NCI-H1694 (cell line): ENCODE measurements at places on chromosomes 12 and 14.

- no peak for DNase-seq
Observed at GRCh38 chr12:52221912-52222457, 11.1 kb upstream of the KRT7 start.

DNA sequence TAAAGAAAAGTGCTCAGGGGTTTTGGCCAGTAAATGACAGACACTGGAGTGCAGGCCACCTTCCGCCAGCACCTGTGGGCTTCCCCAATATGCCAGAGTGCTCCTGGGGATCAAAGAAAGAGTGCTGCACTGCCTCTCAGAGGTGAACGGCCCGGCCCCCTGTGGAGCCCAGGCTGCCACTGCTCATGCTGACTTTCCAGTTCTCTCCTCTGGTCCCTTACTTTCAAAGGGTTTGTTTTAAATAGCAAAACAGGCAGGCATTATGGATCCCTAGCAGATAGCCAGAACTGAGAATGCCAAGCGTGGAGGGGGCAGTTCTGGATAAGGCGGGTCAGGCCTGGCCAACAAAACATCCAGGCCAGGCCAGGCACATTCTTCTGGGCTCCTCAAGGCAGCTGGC is 59.6 kb downstream of the MDM2 start:
- DNase-seq: no peak

GRCh38 chr14:42163136-42163535 is 556.5 kb downstream of the LRFN5 start:
- no peak for DNase-seq

DNA sequence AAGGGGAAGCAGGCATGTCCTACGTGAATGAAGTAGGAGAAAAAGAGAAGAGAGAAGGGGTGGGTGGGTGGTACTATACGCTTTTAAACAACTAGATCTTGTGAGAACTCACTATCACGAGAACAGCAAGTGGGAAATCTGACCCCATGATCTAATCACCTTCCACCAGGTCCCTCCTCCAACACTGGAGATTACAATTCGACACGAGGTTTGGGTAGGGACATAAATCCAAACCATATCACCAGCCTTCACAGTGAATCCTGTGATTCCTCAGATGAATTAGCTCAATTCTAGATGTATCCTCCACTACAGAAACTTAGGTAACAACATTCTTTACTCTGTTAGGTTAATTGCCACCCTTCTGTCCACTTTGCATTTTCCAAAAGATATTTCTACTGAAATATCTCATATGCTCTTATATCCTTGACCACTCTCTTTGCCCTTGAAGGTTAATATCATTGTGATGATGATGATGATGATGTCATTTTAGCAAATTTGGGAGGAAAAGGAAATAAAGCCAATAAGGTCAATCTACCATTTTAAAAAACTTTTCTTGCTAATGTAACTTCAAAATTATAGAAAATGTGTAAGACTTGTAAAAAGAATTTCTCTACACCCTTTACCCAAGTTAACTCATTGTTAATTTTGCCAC is 23.2 kb upstream of the CCNT1 start:
- DNase-seq: no peak

DNA sequence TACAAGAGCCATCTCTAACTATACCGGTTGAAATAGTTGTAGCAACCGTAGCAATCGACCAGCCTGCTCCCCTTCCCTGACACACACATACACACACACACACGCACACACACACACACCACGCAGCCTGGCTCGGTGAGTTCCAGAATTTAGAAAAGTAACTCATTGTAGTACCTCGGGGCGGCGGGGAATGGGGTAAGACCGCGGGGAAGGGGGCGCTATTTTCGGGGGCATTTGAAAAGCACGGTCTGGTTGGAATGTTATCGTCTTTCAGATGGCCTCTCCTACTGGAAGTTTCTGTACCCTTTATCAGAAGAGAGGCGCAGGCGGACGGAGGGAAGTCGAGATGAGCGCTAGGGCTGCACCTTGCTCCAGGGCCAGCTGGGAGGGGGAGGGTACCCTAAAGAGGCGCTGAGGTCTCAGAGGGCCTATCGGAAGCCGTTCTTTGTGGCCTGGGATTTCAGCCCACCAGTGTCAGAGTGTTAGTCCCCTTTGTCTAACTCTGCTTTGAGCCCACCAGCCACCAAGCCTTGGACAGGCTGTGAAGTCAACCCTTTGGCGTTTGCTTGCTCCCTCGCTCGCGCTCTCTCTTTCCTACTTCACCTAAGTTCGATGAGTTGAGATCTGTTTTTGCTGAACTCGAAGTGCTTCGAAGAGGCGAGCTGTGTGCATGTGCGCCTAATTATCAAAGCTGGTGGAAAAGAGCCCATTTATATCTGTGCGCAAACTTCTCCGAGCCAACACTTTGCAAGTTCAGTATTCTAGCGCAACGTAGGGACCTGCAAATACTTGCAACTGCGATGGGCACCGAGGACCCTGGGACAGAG is 837 bp downstream of the COL2A1 start:
- no peak for DNase-seq

DNA sequence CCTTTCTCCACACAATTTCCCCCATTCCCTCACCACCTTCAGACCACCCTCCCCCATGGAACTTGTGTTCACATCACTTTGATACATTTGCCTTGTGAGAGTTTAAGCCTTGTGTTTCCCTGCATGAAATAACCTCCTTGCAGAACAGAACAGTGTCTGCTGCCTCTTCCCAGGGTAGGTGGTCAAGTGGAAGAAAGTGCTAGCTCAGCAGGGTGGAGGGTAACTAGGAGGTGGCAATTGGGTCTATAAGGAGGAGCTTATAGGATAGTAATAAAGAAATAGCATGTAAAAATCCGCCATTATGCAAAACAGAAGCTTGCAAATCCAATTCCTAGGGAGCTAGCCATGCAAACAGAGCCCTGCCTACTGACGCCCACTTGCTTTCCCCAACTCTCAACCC is 13.9 kb upstream of the KRT8 start:
- no peak for DNase-seq

DNA sequence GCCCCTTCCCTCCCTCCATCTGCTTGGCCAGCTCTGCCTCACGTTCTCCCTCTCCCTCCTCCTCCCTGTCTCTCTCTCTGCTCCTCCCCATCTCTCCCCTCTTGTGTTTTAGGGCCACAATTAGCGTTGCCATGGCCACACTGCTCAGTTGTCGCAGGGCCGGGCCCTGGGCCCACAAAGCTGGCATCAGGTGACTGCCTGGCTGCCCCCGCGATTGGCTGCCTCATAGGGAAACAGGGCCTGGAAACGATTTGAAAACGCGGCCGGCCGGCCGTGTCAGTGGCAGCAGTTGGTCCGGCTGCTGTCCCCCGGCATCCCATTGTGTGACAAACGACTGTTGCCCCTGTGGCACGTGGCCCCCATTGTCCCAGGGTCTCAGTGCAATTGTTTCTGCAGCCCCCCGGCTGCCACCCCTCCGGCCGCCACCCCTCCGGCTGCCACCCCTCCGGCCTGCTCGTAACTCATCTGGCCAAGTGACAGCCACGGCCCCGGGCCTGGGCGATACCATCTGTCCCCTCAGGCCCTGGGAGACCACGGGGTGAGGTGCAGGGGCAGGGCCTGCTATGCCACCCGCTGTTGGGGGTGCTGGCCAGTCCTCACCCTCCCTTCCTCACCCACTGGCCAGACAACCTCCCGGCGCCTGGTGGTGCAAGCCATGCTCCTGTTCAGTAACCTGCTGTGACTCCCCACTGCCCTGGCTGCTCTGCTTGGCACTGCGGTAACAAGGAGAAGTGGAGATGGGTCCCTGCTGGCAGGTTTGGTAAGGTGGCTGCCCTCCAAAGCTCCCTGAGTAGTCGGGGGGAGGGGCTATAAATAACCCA is 17.4 kb downstream of the FOXN4 start:
- DNase-seq: peak; percentile 93

DNA sequence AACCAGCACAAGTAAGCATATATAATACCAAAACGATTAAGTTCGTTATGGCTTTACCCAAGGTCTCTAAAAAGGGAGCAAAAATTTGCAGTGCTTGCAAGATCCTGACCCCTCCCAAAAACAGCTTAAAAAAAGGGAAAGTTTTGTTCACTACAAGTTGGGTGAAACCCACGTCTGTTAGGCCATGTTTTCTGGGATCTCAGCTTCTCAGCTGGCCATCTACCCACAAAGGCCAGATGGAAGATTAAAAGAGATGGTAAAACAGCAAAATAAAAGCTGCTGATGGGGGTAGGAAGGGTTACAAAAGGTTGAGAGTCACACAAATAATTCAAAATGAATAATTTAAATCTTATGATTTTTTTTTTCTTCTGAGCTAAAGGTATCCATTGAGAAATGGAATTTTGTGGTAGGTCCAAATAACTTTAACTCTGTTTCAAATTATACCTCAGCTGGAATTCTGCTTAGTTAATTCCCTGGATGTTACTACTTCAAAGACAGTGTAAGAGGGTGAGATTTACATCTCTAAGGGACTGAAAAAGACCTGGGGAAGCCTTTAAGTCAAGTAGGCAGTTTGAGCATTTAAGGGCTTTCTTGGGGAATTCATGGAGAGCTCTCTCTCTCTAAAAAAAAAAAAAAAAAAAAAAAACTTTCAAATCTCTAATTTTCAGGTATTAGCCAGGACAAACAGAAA is 185.6 kb upstream of the NAV3 start:
- DNase-seq: no peak

DNA sequence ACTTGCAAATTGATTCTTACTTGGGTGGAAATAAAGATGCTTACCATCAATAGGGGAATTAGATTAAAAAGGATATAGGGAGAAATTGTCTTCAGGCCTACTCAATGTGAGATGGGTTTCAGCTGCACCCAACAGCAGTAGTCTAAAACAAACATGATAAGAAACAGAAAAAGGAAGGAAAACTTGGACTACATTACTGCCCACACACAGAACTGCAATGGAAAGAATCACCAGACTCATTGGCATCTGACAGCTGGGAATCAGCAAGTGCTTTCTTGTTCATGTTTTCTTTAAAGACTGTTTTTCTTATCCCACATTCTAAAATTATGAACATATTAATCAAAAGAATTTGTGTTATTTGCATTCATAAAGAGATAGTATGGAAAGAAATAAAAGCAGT is 144.2 kb downstream of the LRIG3 start:
- no peak for DNase-seq

DNA sequence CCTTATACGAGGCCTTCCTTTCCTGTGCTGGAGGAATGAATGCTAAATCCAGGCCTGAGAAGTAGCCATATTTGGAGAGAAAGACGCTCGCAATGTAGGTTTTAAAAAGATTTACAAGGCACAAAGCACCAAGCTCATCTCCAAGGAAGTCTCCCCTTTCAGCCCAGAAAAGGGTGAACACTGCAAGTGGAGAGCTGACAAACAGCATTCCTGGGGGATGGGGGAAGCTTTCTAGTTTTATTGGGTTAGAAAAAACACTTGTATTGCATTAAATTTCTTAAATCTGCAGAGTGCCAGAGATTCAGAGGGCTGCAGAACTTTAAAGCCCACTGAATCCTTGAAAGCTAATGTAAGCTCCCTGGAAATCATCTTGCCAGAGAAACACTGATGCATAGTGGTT is 34.6 kb downstream of the CCDC60 start:
- no peak for DNase-seq

DNA sequence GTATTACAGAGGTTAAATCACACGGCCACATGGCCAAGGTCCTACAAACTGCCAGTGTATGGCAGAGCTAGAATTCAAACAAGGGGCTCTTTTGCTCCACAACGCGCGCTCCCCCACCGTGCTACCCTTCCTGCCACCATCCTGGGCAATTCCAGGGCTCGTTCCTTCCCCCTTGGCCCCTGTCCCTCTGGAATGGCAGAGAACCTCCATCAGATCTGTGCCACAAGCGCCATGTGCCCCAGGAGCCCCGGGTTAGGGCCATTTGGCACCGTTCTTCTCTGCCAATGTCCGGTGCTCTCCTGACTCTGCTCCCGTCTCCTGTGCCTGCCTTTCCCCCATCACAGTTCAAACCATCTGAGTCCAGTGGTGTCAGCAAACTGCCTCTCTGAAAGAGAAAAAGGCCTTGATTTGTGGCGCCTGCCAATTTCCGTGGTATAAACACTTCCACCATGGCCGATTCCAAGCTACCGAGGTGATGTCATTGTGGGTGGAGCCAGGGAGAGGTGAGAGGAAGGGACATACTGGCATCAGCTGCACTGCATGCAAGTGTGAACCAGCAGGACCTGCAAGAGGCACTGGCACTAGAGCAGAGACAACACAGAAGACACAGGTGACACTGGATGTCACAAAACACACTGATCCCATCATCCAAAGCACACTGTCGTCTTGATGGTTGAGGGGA is 163.1 kb downstream of the CALM1 start:
- DNase-seq: no peak

- no peak for DNase-seq
Observed at GRCh38 chr14:50823762-50824636, 7.0 kb downstream of the NIN start.
